Activated naive CD4-positive, alpha-beta T cell treated with anti-CD3 and anti-CD28 coated beads, Interleukin-2, amount 50 U/mL, for 72 hours (primary cell): ENCODE measurements at places on chromosomes 5 and 9.

GRCh38 chr9:3868012-3868411 is 342.2 kb upstream of the RFX3 start:
- no peak for DNase-seq

DNA sequence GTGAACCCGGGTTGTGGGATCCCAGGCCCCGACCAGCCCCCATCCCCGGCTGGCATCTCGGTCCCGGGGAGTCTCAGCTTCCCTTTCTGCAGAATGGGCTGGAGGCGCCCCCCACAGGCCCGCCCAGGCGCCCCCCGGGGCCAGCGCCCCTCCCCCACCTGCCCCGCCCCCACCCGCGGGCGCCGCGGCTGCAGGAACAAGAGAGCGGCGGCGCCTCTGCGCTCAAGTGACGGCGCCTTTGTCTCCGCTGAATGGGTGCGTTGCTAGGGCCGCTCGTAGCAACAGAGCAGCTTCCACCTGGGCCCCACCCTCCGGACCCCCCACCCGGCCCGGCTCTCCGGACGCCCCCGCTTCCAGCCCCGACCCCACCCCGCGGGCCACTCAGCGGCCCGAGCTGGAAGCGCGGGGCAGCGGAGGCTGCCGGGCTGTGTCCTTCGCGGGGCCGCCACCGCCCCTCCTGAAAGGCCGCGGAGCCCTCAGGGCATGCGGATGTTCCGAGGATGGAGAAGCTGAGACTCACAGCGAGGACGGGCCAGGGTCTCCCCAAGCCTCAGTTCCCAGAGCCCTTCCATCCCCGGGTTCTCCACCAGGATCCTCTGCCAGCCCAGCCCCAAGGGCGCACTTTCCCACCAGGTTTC is 27.5 kb downstream of the ADGRD2 start:
- DNase-seq = no peak

GRCh38 chr5:155094455-155094854 is 80.9 kb downstream of the KIF4B start:
- DNase-seq = no peak

- DNase-seq = no peak
Observed at GRCh38 chr9:110208031-110208430, at the start of gene C9orf152. Gene C9orf152 (minus strand): TSS chr9:110208159. CDS start chr9:110207579, 580 bp downstream.

DNA sequence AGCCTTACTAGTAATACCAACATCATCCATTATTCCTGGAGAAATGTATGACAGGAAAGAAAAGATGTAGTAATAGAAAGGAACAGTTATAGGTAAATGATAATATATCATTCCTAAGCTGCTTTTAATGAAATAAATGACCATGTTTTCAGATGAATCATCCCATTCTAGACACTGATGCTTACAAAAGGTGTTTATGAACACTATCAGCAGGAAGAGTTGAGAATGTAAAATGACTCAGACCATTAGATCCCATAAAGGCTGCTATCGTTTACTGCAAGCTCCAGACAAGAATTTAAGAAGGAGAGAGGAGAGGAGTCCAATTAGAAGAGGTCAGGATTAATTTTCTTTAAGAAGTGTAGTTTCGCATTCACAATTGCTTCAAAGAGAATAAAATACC is 1033.5 kb downstream of the EFNA5 start:
- no peak for DNase-seq

- peak; percentile 95 for DNase-seq
Observed at GRCh38 chr9:109320742-109321448, at the start of gene EPB41L4B. Gene EPB41L4B (minus strand): TSS chr9:109321059. CDS start chr9:109320446, 613 bp downstream.

DNA sequence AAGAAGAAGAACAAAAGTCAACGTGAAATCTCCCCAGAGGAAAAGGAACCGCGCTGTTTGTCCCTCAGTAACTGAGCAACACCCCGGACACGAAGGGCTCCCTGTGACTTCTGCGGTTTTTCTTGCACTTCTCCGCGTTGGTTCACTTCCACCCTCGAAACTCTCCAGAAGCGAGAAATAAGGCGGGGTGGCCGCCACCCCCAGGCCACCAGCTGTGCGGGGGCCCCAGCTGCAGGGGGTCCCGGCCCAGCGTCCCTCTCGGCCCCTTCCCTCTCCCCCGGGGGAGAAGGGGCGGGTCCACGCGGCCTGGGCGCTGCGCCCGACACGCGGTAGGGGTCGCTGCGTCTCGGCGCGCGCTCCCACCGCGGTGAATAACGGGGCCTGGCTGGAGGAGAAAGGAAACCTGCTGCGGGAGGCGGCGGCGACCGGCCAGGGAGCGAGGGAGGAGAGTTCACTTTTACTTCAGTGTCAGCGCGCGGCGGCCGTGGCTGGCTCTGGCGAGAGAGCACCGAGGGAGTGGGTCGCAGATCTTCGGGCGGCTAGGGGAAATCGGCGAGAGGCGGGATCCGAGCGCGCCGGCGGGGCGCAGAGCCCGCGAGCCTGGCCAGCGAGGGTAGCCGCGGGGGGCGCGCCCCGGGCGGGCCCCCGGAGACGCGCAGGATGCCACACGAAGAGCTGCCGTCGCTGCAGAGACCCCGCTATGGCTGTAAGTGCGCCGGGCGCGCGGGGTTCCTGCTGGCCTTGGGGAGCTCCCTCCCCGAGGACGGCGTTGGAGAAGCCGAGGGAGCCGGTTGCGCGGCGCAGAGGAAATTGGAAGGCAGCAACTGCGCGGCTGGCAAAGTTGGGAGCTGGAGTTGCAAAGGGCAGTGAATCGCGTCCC is at the start of gene IQGAP2:
Gene IQGAP2 (plus strand): TSS at position 400 of the 880 bp plus-strand sequence. CDS start 261 bp downstream, at position 661.
- peak; percentile 84 for DNase-seq

GRCh38 chr5:178234750-178235587 is 2.4 kb upstream of the PHYKPL start:
- DNase-seq = peak; percentile 87

DNA sequence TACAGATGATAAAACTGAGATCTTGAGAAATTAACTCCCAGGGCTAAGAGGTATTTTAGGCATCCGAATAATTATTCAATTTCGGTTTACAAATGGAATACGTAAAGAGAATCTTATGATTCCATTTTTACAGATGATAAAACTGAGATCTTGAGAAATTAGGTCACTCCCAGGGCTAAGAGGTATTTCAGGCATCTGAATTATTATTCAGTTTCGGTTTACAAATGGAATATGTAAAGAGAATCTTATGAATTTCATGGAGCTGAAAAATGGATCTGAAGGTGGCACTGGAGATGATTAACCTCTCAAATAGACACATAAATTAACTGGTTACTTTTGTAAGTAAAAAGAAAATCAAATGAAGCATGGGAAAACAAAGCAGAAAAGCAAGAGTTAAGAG is 44.2 kb downstream of the FGF1 start:
- DNase-seq = no peak

DNA sequence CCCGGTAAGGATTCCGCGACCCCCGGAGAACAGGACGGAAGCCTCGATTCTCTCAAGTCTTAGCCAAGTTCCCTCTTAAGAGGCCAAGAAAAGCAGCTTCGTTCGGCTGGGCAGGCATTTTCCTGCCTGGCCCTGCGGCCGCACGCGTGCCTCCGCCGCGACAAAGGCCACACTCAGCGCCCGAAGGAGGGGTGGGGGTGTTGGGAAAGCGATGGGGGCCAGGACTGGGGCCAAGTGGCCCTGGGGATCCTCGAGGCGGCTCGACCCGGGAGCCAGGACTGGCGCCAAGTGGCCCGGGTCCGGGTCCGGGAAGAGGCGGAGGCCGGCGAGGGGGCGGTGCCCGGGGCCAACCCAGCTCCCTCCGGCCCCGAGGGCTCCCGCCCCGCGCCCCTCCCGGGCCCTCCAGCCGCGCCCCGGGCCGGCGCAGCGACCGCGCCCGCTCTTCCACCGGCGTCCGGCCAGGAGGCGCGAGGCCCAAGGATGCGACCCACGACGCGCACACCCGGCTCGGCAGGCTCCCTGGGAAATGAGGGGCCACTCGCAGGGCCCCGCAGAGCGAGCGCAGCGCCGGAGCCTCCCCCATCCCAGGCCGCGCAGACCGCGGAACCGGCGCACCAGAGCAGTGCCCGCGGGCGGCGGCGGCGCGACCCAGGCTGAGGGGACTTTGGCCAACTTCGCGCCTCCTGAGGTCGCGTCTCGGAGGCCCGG is 756 bp downstream of the VAV2 start:
- no peak for DNase-seq

- no peak for DNase-seq
Observed at GRCh38 chr5:146640285-146640896, 124.4 kb upstream of the GPR151 start.

GRCh38 chr9:126704157-126704891 is 90.6 kb downstream of the LMX1B start:
- DNase-seq = no peak

GRCh38 chr9:12849486-12850003 is 74.7 kb downstream of the LURAP1L start:
- no peak for DNase-seq

DNA sequence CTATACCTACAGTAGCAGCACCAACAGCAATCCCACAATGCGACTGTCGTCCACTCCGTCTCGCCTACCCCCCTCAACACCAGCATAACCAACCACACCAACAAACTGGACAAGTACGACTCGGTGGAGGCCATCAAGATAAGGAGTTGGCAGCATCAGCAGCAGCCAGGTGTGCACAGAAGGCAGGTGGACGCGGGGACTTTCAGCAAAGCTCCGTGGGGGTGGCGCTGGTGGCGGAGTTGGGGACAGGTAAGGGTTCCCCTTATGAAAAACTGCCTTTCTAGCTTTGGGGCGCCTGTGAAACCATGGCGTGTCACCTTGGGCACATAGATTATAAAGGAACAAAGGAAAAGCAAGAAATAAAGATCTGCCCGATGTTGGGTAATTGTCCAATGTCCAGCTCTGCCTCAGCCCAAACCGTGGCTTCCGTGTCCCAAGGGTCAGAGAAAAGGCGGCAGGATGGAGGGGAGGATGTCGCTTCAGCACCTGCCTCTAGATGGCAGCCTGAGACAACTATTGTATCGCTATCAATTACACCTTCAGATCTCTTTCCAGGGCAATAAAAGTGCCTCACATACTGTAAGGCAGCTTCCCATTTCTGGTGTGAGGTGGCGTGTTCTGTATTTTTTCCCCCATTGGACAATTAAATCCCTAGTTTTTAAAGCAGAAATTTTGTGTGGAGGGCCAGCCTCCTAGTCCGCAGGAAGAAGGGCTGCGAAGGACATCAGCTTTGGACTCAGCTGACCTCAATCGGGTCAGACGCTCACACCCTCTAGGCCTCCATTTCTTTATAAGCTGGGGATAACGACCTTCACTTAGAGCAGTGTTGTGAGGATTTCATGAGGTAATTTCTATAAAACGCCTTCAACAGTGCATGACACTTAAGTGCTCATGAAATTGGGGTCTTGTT is 58.8 kb downstream of the MTRR start:
- peak; percentile 26 for DNase-seq

DNA sequence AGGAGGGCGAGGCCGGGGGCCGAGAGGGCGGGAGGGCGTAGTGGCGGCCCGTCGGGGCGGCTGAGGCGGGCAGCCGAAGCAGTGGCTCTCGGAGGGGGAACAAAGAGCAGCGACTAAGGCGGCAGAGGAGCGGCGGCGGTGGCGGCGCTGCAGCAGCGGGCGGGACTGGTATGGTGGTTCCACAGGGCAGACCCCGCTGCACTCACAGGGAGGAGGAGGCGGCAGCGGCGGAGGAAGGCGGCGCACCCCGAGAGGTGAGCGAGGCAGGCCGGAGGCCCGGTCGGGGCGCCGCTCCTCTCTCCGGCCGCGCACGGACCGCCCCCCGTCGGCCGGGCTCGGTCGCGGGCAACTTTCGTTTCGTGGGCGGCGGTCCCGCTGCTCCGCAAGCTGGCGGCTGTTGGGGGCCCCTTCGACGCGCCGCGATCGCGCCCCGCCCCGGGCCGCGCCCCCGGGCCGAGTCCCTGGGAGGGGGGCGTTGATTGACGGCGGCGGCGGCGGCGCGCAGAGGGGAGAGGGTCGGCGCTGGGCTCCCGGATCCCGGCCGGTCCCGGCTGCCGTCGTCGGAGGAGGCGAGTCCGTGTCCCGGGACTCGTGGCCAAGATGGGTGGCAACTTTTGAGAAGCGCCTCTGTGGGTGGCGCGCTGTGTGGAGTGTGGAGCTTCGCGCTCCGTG is 467 bp downstream of the CNOT6 start:
- peak; percentile 49 for DNase-seq

GRCh38 chr5:11792621-11793020 is 111.6 kb downstream of the CTNND2 start:
- DNase-seq = no peak

- DNase-seq = no peak
Observed at GRCh38 chr5:112641515-112642110, 96.1 kb upstream of the APC start.

DNA sequence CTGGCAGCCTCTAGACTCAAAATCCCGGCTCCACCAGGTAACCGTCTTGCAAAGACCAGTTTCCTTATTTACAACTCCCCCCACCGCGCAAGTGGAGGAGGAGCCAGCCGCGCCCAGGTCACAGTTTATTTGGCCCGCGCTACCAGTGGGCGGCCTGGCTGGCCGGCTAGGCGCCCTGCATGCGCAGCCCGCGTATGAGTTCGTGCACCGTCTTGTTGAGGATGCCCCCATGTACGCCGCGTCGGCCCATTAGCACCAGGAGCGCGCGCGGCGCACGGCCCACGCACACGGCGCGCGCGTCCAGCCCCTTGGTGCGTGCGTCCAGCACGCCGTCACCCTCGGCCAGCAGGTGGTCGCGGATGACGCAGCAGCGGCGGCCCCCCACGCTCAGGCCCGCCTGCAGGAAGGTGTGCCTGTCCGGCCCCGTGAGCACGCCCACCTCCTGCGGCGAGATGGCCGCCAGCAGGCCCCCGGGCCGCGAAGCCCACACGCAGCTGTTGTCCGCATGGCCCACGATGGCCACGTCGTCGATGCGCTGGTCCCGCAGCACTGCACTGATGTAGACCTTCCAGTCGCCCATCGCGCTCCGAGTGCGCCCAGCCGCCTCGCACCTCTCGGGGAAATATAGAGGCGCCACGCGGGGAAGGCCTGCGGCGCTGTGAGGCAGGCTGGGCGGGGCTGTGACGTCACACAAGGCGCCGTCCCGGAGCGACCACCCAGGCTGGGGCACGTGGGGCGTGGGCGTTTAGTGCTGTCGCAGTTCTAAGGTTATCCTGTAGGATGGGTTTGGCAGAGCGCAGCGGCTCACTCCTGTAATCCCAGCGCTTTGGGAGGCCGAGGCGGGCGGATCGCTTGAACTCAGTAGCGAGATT is at the start of gene PFN3:
Gene PFN3 (minus strand): TSS at position 665 of the 872 bp plus-strand sequence. CDS start 85 bp downstream, at position 580.
- DNase-seq = no peak

DNA sequence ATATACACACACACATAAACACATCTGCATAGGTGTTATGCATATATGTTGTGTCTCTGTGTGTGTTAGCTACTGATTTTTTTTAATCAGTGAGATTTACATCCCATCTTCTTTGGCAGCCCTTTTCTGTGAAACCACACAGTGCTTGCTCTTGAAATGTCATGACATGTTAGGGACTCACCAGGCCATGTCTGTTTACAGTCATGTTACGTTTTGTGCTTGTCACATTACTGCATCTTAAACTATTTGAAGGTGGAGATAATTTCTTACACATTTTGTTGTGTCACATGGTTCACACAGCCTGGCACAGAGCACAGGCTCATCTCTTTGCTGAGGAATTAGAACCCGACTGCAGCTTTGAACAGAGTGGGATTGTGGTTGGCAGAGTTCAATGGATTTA is 364.4 kb upstream of the RIOK2 start:
- no peak for DNase-seq
